ENCODE measurements at places on chromosomes 7 and 10.
A peak's percentile ranks its signal among the peaks of the same experiment; 100 is the strongest.

GRCh38 chr10:6530211-6530840 is 49.8 kb downstream of the PRKCQ start:
- peak; percentile 60 for DNase-seq

GRCh38 chr10:60870416-60870728 is 73.6 kb downstream of the RHOBTB1 start:
- no peak for DNase-seq

- no peak for DNase-seq
These were observed 274.0 kb downstream of the FRMD4A start for GRCh38 chr10:14056610-14057332.

GRCh38 chr7:93933156-93933555 is 11.6 kb downstream of the GNG11 start:
- no peak for DNase-seq

DNA sequence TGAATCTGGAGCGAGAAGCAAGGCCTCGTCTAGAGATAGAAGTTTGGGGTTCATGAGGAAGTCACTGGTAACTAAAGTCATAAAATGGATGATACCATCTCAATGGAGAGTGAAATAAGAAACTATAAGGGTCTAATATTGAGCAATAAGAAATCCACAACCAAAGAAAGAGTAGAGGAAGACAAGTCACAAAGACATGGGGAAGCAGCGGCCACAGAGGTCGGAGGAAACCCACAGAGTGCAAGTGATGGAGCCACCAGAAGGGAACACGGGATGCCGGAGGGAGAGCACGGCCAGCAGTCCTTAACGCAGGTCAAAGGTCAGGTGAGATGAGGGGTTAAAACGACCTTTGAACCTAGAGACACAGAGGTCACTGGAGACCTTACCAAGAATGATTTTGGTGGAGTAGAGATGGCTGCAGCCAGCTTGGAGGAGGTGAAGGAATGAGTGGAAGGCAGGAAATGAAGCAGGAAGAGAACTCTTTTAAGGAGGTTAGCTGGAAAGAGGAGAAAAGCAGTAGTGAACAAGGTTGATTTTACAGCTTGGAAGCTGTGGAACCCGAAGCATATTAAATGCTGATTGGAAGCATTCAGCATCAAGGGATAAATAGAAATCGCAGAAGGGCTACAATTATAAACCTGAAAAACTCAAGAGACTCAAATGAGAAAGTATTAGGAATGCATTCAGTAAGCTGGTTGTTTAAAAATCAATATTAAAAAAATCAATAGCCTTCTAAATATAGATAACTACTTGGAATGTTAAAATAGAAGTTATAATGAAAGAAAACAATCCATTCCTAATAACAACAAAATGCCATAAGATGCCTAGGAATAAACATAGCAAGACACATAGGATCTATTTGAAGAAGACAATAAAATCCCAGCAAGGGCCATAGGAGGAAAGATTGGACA is 93.7 kb downstream of the SVOPL start:
- DNase-seq = no peak

DNA sequence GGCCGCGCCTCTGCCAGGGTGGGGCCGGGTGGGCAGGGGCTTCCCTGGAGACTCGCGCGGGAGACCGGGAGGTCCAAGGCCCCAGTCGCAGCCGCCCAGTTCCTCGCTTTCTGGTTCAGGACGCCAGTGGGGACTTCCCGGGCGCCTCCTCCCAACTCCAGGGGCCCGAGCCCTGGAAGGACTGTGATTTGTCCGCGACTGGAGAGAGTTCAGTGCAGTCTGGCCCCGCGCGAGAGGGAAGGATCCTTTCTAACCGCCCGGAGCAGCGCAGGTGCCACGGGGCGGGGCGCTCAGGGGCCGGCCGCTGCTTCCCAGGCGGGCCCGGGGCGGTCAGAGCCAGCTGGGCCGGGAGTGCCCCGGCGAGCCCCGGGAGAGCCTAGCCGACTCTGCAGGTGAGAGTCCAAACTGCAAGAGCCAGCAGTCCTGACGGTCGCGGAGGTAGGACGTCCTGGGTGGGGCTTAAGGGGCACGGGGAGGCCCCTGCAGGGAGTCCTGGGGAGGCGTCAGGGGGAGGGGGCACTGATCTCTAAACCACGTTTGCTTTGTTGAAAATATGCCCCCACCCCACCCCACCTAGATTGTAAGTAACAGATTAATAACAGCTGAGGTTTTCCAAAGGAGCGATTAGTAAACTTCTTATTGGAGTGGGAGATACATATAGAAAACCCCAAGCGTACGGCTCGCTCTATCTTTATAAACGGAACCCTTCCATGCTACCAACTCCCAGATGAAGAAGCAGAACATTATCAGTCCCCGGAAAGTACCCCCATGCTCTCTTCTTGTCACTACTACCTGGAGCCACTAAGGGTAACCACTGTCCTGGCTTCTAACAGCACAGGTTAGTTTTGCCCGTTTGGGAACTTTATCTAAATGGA is 8.2 kb downstream of the NKX2-3 start:
- no peak for DNase-seq

GRCh38 chr7:101691822-101692384 is 62.8 kb upstream of the MYL10 start:
- no peak for DNase-seq

DNA sequence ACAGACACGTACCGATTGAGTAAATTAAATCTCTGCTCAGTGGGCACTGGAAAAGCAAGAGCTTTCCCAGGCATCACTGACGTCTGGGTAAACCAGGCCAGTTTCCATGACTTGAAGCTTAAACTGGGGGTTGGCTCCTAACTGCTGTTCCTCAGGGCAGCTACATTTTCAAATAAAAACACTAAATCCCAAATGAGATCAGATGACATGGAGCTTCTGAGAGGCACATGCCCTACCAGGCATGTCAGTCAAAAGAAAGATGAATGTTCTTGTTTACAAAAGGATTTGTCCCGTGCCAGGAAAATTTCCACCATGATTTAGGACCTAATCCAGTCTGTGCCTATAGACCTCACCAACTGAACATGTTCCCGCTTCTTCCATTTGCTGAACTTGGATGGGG is 220.2 kb downstream of the KCNMA1 start:
- DNase-seq = no peak

GRCh38 chr10:99930731-99931550 is 78.8 kb downstream of the DNMBP start:
- no peak for DNase-seq

GRCh38 chr10:110221044-110221720 is 13.8 kb downstream of the MXI1 start:
- no peak for DNase-seq

DNA sequence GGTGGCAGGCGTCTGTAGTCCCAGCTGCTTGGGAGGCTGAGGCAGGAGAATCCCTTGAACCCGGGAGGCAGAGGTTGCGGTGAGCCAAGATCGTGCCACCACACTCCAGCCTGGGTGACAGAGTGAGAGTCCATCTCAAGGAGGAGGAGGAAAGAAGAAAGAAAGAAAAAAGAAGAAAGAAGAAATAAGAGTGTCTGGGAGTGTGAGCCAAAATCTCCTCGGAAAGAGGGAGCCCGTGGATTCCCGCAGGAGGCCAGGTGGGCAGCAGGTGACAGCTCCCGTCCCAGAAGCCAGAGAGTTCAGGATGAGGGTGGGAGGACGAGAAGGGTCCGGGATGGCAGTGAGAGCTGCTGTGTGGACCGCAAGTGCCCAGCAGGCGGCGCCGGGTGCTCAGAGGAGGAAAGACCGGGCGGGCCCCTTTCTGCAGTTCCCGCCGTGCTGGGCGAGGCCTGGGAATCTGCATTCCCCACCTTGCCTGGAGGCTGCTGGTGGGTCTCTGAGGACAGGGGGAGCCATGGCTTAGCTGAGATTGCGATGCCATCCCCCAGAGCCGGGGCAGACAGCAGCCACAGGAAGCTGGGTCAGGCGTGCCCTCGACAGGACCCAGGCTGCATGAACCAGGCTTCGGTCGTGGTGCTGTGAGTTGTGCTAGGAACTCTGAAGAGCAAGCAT is 17.1 kb upstream of the AMZ1 start:
- DNase-seq = peak; percentile 20

Data from T-helper 22 cell (primary cell).